ENCODE measurements at places on chromosomes 1 and 21.

DNA sequence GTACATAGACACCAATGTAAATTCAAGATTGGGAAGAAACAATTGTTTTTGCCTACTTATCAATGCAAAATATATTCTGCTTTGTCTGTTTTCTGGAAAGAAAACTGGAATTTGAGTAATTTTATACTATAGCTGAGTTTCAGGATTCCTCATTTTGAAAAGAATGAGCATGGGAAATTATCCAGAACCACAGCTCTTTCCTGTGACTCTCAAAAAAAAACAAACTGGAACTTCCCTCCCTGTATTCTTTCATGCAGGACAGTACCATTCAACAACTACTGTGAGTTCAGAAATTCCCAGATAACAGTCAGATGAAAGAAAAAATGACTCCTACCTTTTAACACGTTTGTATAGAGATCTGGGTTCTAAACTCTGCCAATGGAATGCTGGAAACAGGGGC, 372.4 kb downstream of the TGFB2 start:
- no peak for DNase-seq

DNA sequence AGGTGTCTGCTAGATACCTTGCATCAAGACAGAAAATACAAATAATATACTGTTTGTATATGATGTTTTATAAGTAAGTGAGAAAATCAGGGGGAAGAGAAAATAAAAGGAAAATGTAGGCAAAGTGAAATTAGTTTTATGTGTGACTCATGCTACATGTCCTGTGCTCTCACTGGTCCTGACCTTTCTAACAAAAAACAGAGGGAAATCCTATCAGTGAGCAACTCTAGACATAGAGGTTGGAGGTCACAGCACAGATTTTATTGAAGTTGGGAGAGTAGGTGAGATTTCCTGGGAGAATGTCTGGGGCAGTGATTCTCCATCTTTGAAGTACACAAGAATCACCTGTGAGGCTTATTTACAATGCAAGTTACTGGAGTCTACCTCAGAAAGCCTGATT, 9.5 kb downstream of the SCCPDH start:
- DNase-seq: no peak

DNA sequence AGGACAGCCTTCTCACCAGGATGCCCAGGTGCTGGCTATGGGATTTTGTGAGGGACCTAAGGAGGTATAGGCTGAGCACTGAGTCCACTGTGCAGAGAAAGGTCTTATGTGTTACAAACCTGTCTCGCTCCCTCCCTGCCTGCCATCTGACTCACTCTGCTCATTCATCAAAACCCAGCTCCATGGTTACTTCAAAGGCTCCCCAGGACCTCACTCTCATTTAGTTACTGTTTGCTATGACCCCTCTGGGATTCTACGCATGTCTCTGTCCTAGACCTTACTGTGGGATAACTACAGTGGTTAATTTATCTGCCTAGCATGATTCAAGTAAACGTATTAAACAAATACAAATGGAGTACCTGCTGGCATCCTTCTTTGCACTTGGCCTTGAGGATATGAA, 211.6 kb upstream of the KIAA0040 start:
- no peak for DNase-seq

DNA sequence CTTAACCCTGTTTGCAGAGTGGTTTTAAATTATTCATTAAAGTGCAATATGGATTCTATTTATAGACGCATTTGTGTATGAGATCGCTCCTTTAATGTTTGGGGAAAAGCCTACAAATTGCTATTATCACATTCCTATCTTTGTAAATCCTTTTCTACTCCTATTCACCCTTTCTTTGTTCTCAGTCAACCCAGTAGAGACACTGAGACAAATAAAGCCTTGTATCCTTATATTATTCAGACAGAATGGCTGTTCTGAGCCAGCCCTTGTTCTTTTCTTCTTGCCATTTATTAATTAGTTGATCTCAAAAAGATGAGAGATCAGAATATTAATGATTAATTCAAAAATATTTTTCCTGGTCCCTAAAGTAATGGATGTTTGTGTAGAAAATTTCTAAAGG, 8.4 kb downstream of the PCBP3 start:
- DNase-seq: no peak

DNA sequence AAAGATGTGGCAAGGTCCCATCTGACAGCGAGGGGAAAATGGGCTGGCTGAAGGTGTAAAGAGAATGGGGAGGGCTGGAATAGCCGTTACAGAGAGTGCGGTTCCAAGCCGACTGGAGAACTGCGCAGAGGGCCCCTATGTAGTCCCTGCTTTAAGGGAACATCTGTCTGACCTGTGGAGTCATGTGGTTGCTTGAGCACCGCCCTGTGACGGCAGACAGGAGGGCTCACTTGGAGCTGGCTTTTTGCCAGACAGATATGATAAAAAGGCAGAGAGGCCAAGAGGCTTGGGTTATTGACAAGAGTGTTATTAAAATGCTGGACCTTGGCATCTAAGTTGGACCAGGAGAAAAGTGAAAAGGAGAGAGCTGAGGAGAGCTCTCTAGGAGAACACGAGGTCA, 5.9 kb upstream of the PTPRF start:
- no peak for DNase-seq

DNA sequence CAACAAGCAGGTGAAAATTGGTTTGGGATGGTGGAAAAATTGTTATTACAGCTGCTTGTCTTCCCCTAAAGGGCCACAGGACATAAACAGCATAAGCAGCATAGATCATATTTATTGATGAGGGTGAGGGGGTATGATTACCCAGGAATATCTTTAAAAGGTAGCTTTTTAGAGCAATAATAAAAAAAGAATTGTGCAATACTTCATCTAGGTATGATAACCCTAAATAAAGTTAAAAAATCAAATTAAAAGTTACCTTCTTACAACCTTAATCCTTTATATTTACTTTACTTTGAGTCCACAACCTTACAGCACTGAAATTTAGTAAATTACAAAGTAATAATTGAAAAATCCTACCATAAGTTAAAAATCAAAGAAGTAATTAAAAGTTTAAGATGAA, 653.3 kb upstream of the RGS18 start:
- DNase-seq: no peak

- DNase-seq: no peak
These were observed 71.3 kb downstream of the S1PR1 start for GRCh38 chr1:101307985-101308689.

GRCh38 chr1:54237586-54237985, 37.6 kb downstream of the MRPL37 start:
- no peak for DNase-seq

DNA sequence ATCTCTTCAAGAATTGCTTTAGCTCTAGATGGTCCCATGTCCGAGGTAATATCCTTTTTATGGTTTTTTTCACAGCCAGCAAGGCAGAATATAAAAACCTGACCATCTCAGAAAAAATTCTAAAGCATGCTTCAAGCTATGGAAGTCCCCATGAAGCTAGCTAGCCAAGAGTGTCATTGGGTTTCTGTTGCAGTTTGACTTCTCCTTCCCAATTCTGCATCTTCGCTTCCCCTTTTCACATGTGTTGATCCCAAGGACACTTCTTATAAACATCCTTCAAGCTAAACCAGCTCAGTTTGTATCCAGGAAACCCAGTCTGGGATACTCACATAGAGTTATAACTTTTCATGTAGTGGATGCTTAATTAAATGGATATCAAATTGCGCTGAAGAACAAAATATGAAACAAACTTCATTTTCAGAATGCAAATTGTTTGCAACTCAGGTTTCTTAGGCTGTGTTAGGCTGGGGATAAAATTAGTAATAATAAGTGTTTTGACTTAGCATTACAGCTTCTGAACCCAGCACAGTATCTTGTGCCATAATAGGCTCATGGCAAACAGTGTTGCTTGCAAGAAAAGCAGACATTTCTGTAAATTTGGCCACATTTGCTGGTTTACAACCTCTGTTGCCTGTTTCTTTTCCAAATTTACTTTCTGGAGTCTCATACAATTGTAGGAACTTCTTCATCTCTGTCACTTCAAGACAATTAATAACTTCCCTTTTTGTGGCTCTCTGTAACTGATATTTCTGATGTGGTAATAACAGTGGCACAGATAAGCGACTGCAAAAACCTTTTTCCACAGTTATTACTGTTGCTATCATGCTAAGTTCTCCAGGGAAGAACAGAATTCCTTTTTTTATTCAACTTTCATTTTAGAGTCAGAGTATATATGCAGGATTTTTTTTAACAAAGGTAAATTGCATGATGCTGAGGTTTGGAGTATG, 53.2 kb downstream of the NCAM2 start:
- DNase-seq: no peak

DNA sequence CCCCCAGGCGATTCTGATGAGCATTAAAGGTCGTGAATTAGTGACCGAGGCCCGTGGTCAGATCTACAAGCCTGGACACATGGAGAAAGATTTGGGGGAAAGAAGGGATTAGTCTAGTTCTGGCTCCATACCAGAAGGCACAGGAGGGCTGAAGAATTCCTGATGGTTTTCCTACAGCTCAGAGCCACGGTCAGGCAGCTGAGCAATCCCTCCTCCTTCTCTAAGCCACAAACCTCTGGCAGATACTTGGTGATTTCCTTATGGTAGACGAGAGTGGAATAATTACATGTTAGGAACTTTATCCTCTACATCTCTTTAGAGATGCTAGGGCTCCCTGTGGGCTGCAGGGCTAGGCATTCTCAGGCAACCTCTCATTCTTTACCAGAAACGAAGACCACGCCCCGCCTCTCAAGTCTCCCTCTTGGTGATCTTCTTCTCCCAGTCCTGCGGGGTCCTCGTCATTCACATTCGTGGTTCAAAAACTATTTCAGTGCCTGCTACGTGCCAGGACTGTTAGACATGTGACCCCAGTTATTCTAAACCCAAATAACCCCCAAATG, 20.5 kb upstream of the ZBTB18 start:
- DNase-seq: no peak

DNA sequence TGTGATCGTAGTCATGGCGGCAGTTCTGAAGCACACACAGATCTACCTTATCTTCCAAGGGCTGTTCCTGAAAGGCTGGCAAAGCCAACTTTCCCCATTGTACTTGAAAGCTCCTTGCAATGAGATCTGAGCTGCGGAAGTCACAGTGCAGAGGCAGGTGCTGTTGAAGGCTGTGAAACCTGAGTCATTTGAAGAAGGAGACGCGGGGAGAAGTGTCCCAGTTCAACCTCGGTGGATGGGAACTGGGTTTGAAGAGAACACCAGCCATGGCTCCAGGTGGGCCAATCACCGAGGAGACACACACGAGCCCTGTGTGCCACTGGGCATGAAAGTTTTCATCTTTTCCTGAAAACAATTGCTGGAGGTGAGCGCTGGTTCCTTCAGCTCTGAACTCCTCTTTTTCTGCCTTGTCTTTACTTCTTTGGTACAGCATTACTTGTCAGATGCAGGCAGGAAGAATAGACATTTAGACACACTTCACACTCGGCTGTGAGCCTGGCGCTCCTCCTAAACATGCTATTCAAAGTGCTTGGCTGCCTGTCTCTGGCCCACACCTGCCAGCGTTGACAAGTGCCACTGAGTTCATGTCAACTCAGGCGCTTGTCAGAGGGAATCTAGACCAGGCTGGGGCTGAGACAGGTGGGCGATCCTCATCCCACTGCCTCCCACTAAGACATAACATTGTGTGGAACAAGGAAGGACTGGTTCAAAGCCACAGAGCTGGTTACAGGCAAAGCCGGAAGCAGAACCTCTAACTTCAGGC, 25.7 kb upstream of the PDE9A start:
- DNase-seq: no peak

DNA sequence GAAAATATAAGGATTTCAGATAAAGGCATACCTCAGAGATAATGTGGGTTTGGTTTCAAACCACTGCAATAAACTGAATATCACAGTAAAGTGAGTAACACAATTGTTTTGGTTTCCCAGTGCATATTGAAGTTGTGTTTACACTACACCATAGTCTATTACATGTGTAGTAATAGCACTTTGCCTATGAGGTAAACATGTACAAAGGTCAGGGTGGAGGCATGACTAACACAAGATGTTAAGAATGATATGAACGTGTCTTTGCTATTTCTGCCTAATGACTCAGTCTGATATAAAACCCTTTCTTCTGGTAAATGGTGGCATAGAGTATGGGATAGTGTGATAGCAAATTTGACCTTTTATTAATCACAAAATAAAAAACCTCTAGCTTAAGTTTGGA, 621.5 kb upstream of the ADGRL2 start:
- DNase-seq: no peak

DNA sequence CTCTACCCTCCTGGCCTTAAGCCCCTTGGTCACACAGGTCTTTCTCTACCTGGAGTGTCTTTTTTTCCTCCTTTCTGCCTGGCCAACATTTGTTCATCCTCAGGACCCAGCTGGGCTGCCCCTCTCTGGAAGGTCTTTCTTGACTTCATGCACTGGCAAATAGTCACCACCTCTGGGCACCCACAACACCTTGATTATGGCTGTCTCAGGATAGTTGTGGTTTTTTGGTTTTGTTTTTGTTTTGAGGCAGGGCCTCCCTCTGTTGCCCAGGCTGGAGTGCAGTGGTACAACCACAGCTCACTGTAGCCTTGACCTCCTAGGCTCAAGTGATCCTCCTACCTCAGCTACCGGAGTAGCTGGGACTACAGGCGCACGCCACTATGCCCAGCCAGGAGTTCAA, 10.8 kb downstream of the RPS6KA1 start:
- DNase-seq: peak; percentile 52

GRCh38 chr1:209728466-209728865, 23.8 kb downstream of the HSD11B1 start:
- no peak for DNase-seq

- no peak for DNase-seq
These were observed 21.8 kb upstream of the ADGRB2 start for GRCh38 chr1:31785947-31786290.

- DNase-seq: peak; percentile 71
These were observed 43.0 kb downstream of the JAK1 start for GRCh38 chr1:64923294-64923718.

GRCh38 chr1:61334718-61335589, 252.6 kb downstream of the NFIA start:
- DNase-seq: no peak

- DNase-seq: peak; percentile 5
These were observed 100.2 kb downstream of the DPYD start for GRCh38 chr1:97820470-97821188.

- no peak for DNase-seq
These were observed 48.9 kb downstream of the CD247 start for GRCh38 chr1:167469280-167469965.

- DNase-seq: no peak
These were observed 7.1 kb downstream of the IFI44L start for GRCh38 chr1:78627321-78627720.

DNA sequence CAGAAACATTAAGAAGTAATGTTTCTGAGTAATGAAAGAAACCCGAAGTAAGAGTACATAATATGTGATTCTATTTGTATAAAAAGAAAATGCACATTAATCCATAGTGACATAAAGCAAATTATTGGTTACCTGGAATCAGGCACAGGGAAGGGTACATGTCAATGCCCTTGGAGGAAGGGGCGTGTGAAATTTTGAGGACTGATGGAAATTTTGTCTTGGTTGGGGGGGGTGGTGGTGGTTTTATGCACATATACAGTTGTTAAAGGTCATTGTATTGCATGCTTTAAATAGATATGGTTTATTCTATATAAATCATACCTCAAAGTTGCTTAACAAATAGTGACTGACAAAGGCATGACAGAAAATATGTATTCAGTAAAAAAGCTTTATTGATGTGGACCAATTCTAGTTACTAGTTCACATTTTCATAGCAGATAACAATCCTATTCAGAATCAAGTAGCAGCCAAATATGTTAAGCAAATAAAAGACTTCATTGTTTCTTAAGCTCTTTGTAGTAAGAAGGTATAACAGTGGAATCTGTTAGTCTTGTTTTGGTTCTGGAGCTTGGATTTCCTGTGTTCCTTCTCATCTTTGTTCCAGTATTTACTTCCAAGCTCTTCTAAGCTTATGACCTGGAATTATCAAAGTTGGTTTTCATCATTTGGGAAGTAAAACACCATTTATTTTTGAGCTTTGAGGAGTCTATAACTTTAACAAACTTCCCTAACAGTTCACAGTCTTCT, 15.1 kb downstream of the BACH1 start:
- no peak for DNase-seq

All from activated T-cell treated with anti-CD3 and anti-CD28 coated beads, Interleukin-2, amount 50 U/mL, for 72 hours (primary cell).